ENCODE measurements at places on chromosomes 1 and 21.

- no peak for DNase-seq
Measured at GRCh38 chr1:199410462-199410861, 617.0 kb upstream of the NR5A2 start.

- no peak for DNase-seq
Measured at GRCh38 chr1:231919239-231919885, 292.8 kb downstream of the DISC1 start.

DNA sequence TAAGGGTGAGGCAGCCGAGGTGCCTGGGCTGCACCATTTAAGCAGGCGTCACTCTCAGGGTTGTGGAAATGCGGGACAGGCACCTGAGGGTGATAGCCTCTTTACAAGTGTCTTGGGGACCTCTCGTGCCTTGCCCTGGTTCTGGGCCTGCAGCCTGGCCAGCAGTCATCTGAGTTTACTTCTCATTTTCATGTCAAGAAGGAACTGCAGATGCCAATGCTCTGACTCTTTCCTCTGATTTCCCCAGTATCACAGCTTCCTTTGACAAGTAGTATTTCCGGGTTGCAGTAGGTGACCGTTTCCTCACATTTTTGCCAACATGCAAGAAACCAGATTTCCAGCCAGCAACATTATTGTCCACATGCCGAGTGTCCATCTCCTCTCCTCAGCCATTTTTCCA is 286.9 kb downstream of the DISC1 start:
- no peak for DNase-seq

DNA sequence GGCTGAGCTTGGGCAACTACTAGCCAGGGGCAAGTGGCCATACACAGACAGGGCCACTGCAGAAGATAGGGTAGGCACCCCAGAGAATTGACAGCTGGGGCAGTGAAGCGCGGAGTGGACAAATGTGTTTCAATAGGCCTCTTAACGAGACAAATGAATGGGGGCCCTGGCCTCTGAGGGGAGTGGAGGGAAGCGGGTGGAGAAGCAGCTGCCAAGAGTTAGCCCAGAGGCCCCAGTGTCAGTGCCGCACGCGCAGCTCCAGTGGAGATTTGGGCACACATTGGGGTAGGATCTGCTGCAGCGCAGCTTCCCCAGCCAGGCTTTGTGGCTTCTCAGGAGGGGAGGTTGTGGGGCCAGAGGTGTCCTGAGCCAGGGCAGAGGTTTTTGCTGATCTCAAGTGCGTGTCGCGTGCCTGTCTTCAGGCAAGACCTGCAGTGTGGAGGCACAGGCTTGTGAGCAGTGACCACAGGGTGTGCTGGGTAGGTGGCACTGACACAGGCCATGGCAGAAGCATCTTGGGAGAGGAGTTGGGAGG is 16.9 kb downstream of the PTPRF start:
- DNase-seq = no peak

- no peak for DNase-seq
Measured at GRCh38 chr1:6408023-6408422, 11.7 kb downstream of the HES2 start.

DNA sequence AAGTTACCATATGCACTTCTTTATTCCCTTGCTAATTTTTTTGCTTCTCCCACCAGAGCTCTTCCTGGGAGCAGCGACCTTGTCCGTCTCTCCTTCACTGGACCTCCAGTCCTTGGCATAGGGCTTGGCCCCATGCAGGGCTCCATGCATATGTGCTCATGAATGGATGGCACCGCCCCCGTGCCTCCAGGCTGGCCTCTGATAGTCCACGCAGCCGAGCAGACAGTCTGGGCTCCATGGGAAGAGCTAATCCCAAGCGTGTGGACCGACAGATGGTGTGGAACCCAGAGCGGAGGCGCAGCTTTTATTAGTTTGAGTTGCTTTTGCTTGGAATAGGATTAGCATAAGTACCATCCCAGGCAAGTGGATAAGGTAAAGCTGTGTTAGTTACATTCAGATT is 41.8 kb downstream of the CDCP2 start:
- no peak for DNase-seq

GRCh38 chr1:54267815-54268761 is 68.1 kb downstream of the MRPL37 start:
- DNase-seq = no peak

GRCh38 chr21:43904331-43904781 is 39.3 kb downstream of the AGPAT3 start:
- no peak for DNase-seq

- no peak for DNase-seq
Measured at GRCh38 chr1:235931171-235931738, 64.5 kb upstream of the LYST start.

GRCh38 chr1:55277377-55278130 is 62.4 kb upstream of the USP24 start:
- no peak for DNase-seq

DNA sequence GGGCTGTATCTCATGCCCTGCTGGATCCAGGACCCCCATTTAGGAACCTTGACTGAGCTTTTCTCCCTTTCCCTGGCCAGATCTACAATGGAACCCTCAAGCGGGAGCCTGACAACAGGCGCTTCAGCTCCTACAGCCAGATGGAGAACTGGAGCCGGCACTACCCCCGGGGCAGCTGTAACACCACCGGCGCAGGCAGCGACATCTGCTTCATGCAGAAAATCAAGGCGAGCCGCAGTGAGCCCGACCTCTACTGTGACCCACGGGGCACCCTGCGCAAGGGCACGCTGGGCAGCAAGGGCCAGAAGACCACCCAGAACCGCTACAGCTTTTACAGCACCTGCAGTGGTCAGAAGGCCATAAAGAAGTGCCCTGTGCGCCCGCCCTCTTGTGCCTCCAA is 29.8 kb downstream of the PKP1 start:
- DNase-seq = no peak

- no peak for DNase-seq
Measured at GRCh38 chr1:89464008-89464407, 60.6 kb upstream of the LRRC8B start.

- no peak for DNase-seq
Measured at GRCh38 chr21:43317959-43318358, 109.0 kb downstream of the SIK1 start.

DNA sequence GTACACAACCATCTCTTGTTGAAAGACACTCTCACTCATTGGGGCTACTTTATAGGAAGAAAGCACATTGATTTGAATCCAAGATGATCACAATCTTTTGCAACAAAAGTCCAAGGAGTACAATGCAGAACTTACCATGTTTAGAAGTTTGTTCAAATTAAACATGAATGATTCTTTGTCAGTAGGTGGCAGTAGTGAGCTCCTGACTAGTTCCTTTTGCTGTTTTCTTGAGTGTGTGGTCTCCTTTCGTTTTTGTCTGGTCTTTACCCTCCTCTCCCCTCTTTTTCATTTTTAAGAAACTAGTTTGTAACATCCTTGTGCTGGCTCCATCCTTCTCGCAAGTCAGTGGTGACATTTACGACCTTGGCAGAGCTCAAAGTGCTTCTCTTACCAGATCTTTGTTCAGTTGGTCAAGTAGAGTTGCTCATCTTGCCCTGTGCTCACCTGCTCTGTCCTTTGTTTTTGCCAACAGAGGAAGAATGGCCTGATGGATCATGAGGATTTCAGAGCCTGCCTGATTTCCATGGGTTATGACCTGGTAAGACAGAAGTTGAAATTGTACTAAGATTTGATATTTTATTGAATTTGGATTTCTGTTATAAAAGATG is 35.7 kb upstream of the MTR start:
- DNase-seq = no peak

GRCh38 chr1:33727310-33727709 is 136.6 kb upstream of the HMGB4 start:
- no peak for DNase-seq

- DNase-seq = no peak
Measured at GRCh38 chr1:219092206-219092605, 81.5 kb upstream of the LYPLAL1 start.

DNA sequence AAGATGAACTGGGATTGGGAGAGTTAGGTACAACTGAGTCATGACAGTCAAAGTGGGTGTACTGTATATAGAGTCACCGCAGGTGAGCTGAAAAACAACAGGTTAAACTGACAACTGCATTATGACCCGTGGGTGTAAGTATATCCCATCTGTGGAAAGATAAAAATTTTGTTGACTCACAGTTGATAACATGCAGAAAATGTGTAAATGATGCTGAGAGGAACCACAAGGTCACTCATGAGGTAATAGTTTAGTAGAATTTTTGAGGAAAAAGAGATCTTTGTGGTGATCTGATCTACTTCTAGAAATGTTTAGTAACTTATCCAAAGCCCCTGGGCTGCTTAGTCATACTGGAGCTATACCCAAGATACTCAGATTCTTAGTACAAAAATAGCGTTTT is 838 bp downstream of the OR2C3 start:
- no peak for DNase-seq

- no peak for DNase-seq
Measured at GRCh38 chr1:81937791-81938450, 137.2 kb downstream of the ADGRL2 start.

- no peak for DNase-seq
Measured at GRCh38 chr1:54460861-54461387, 54.7 kb upstream of the SSBP3 start.

GRCh38 chr1:101820071-101820470 is 176.7 kb downstream of the OLFM3 start:
- no peak for DNase-seq

DNA sequence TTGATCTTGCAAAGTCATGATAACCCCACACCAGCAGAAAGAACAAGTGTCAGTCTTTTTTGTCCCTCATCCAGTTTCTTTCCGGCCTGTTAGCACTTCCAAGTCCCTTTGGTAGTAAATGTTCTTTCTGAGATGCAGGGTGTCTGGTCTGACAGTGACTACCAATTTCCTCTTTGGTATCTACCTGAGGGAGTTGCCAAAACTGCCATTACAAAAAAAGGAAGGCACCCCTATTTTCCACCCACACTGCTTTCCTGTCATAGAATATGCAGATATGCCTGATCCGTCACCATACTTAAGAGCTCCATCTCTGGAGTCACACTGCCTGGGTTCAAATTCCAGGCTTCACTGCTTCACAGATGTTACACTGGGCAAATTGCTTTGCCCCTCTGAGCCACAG is 72.4 kb downstream of the ZNF281 start:
- DNase-seq = no peak

GRCh38 chr1:31488528-31488927 is 75.5 kb downstream of the SERINC2 start:
- DNase-seq = no peak

GRCh38 chr1:11668516-11668915 is 4.5 kb downstream of the FBXO6 start:
- no peak for DNase-seq

GRCh38 chr1:94302497-94302896 is 65.1 kb upstream of the ARHGAP29 start:
- DNase-seq = no peak

DNA sequence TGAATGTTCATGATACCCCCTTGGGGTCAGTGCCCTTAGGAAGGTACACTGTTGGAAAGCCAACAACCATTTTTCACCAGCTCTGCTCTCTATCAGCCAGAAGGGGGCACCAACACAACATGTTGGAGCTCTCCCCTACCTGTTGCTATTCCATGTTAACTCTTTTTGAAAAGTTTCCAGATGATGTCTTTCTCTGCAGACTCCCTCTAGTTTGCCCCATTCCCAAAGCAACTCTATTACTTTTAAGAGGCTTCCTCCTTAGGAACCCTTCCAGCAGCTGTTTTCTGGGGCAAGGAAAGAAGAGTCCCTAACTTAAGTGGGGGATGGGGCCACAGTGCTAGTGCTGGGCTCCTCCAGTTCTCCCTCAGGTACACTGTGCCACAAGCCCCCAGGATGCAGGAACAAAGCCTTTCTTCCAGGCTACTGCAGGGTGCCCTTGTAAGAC is 22.9 kb upstream of the NDC1 start:
- no peak for DNase-seq

DNA sequence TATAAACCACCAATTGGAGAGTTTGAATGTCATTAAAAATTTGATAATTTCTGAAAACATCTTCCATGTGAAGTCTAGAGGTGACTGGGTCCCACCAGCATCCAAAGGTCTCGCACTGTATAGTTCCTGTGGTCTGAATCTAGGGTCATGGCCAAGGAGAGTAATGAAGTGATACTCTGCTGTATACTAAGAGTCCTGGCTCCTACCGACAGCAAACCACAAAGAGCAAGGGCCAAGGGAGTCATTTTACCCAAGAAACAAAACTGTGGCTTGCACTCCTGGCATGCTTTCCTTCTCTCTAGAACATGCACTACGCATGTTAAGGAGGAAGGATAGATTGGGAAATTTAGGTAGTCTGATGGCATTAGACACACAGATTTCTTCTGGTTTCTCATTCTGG is 115.6 kb downstream of the BRINP2 start:
- DNase-seq = no peak

GRCh38 chr1:96538111-96538641 is 183.4 kb upstream of the PTBP2 start:
- no peak for DNase-seq

- DNase-seq = no peak
Measured at GRCh38 chr1:83619170-83619896, 379.6 kb downstream of the TTLL7 start.

DNA sequence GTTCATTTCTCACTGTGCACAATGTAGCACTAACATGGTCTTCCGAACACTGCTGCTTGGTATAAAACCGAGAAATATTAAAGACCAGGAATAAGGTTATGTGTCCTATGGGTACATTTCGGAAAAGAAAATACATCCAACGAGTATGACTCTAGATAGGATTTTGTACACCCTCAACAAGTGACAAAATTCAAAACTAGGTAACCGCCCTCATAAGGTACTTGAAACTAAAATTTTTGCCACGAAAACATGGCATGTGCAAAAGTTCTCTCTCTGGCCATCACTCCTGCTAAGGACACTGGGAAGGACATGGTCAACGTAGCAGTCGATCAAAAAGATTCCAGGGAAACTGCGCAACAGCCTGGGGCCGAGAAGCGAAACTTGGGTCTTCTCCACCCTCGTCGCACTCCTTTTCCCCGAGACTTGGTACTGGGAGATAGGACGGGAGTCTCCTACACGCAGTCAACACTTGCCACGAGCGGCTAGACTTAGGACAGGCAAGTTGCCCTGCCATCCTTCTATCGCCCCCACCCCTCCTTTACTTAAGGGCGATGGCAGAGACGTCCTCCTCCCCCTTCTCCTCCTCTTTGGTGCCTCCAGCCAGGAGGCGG is 338 bp upstream of the TOR1AIP1 start:
- no peak for DNase-seq

DNA sequence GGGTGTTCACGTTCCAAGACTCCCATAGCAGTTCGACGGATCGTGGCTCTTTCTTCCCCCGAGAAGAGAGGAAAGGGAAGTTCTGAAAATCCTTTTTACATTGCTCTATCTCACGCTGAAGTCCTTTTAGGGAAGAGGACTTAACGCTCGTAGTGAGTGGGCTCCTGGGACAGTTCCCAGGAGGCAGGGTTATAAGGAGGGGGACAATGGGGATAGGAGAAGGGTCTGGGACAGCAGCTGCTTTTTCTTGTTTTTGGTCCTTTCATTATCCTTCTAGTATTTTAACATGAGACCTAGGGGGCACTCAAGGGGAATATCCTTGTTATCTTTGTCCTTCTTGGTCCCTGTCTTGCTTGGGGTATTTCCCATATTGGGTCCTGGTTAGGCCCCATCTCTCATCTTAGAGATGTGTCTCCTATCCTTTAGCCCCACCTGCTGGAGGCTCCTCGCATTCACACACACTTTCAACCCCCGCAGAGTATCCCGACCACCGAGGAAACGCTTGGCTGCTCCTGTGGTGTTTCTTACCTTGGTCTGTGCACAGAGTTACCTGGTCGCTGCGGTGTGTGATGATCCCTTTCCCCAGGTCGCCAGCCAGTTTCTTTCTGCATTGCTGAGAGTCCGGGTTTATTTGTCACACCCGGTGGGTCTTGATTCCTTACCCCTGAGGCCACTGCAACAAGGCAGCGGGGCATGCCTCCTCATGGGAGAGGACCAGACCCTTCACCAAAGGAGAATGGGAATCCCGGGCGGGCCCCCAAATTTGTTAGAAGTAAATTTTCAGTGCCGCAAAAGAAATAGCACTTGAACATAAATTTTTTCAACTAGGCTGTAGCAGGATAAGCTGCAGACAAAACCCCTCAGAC is 29.7 kb downstream of the SCCPDH start:
- no peak for DNase-seq

Measured in cortex of kidney (tissue), 1 donor.